ENCODE measurements at places on chromosomes 13 and 19.
A peak's percentile ranks its signal among the peaks of the same experiment; 100 is the strongest.

GRCh38 chr13:44365008-44365407, 8.6 kb upstream of the SERP2 start:
- peak; percentile 37 for DNase-seq

DNA sequence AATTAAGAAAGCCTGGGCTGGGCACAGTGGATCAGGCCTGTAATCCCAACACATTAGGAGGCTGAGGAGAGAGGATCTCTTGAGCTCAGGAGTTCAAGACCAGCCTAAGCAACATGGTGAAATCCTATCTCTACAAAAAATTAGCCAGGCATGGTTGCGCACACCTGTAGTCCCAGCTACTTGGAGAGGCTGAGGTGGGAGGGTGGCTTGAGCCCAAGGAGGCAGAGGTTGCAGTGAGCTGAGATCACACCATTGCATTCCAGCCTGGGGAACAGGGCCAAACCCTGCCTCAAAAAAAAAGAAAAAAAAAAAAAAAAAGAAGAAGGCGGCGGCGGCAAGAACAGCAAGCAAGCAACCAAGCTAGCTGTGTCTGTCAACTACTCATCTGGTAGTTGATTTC, 26.7 kb downstream of the TSC22D1 start:
- DNase-seq = peak; percentile 51

DNA sequence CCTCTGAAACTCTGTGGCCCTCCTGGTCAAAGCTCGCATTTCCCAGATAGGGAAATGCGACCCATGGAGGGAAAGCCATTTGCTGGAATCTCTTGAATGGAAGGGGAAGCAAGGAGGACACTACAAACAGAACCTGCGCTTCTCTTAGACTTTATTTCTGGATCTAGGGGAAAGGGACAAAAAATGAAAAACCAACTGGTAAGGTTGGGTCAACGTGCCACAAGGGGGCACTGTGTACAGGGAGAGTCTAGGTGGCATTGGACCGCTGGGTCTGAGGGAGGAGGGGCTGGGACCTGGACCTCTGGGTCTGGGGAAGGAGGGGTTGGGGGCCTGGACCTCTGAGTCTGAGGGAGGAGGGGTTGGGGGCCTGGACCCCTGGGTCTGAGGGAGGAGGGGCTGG, 5.0 kb downstream of the KLK4 start:
- DNase-seq = peak; percentile 71

- DNase-seq = no peak
Measured at GRCh38 chr19:21134934-21135366, 6.9 kb upstream of the ZNF431 start.

GRCh38 chr19:57363688-57364181, 384 bp downstream of the TRAPPC2B start:
- no peak for DNase-seq

GRCh38 chr13:52366291-52366690, 39.7 kb downstream of the THSD1 start:
- no peak for DNase-seq

DNA sequence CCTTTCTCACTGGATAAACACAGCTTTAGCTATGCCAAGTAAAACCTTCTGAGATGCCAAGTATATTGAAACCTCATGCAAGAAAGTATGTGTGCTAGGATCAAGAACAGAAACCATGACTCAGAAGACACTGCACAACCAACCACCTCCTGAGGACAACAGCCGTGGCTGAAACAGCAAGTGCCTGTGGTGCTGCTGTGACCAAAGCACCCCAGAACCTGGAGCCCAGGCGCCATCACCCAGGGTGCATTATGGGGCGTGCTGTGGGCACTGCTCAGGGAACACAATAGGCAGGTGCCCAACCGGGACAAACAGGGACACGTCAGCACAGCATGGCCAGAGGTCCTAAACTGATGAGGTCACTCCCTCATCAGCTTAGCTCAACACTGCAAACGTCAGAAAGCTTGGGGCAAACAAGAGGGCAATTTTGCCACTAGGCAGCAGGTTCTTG, 101.3 kb upstream of the SLC15A1 start:
- no peak for DNase-seq

GRCh38 chr13:53856573-53857195, 828.1 kb downstream of the OLFM4 start:
- no peak for DNase-seq

DNA sequence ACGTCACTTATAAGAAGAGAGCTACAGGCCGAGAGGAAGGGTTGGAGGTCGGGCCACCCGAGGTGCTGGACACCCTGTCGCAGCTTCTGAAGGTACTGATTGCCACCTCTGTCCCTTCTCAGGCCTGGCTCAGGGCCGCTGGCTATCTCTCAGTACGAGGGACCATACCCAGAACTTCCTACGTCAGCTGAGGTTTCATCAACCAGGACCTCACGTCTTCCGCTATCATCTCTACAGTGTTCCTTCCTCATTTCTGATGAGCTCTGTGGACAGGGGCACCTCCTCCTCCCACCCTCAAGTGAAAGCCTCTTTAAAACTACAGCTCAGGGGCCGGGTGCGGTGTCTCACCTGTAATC, 58.2 kb upstream of the USE1 start:
- DNase-seq = no peak

DNA sequence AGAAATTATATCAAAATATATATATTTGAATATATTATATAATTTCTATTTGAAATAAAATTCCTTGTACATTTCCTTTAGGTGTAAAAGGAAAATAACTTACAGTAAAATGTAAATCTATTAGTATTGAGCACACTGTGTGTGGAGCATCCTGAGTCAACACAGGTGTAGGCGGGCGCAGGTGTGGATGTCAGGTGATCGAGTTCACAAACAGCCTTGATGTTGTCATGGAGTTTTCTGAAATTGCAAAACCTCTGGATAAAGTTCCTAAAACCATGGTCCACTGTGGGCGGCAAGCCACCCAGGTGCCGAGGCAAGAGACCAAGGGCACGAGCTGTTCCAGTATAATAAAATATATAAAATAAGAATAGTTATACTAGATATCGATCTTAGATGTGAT, 27.7 kb upstream of the MCF2L start:
- no peak for DNase-seq

DNA sequence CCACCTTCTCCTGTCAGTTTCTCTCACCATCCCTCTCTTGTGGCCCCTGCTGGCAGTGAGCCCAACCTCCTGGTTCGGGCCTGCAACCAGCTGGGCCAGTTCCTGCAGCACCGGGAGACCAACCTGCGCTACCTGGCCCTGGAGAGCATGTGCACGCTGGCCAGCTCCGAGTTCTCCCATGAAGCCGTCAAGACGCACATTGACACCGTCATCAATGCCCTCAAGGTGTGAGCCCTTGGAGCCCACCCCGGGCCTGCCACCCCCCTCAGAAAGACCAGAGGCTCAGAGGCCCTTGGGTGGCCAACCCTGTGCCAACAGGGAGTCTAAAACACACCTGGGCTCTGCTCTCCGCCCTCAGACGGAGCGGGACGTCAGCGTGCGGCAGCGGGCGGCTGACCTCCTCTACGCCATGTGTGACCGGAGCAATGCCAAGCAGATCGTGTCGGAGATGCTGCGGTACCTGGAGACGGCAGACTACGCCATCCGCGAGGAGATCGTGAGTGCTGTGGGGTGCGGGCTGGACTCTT, 13.8 kb downstream of the FUZ start:
- DNase-seq = no peak

- no peak for DNase-seq
Measured at GRCh38 chr13:81133066-81133465, 792.1 kb upstream of the SPRY2 start.

- no peak for DNase-seq
Measured at GRCh38 chr13:67632590-67632989, 402.5 kb upstream of the PCDH9 start.

- DNase-seq = no peak
Measured at GRCh38 chr19:29675120-29675649, 9.9 kb downstream of the PLEKHF1 start.

- DNase-seq = peak; percentile 56
Measured at GRCh38 chr13:39119422-39119821, 81.2 kb downstream of the NHLRC3 start.

- DNase-seq = no peak
Measured at GRCh38 chr19:50358483-50359327, 6.7 kb downstream of the NAPSA start.

DNA sequence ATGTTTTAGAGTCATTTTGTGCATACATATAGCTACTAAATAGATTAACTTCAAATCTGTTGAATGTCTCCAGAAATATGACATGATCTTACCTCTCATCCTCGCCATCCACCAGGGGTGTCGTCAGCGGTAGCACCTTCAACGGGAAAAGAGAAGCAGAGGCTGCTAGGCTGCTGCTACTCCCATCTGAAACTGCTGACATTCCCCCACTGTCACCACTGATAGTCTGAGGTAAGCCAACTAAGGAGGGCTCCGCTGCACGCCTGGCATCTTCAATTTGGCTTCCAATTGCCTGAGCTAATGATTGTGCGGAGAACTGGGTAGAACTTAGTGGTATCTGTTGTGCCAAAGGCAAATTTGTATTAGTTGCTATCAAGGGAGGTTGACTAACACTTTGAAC, 3.1 kb downstream of the TSC22D1 start:
- DNase-seq = peak; percentile 59

DNA sequence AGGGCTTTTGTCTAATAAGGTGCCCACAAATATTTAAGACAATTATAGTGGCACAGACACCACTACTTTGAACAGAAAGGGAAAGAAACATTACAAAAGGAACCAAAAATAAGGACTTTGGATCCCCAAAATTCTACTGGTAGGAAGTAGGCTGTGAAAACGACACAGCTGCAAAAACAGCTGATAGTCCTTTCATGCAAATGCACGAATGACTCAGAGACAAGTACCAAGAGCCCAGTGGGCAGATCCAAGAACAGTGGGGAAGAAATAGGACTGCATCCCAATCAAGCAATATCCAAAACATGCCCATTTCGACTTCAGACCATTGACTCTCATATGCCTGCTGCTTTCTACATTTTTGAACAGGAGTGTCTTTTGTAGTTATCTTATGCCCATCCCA, 269.4 kb upstream of the NBEA start:
- DNase-seq = peak; percentile 6

- no peak for DNase-seq
Measured at GRCh38 chr13:76826527-76826926, 59.7 kb downstream of the KCTD12 start.

DNA sequence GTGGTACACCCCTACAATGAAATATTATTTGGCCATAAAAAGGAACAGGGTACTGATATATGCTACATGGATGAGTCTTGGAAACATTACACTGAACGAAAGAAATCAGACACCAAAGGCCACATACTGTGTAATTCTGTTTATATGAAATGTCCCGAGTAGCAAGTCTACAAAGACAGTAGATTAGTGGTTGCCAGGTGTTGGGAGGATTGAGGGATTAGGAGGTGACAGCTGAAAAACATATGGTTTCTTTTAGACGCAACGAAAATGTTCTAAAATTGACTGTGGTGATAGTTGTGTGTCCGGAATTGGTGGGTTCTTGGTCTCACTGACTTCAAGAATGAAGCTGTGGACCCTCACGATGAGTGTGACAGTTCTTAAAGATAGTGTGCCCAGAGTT, 35.1 kb downstream of the IL17D start:
- DNase-seq = no peak

DNA sequence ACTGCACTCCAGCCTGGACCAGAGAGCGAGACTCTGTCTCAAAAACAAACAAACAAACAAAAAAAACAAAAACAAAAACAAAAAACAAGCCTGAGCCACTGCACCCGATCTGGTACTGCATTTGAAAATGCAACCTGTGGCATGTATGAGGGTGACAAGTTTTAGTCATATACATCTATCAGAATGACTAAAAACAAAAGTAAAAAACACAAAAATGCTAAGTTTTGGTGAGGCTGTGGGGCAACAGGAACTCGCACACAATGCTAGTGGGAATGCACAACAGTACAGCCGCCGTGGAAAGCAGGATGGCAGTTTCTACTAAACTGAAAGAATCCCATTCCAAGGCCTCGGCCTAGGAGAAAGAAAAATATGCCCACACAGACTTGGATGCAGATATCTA, 7.8 kb downstream of the EBPL start:
- no peak for DNase-seq

DNA sequence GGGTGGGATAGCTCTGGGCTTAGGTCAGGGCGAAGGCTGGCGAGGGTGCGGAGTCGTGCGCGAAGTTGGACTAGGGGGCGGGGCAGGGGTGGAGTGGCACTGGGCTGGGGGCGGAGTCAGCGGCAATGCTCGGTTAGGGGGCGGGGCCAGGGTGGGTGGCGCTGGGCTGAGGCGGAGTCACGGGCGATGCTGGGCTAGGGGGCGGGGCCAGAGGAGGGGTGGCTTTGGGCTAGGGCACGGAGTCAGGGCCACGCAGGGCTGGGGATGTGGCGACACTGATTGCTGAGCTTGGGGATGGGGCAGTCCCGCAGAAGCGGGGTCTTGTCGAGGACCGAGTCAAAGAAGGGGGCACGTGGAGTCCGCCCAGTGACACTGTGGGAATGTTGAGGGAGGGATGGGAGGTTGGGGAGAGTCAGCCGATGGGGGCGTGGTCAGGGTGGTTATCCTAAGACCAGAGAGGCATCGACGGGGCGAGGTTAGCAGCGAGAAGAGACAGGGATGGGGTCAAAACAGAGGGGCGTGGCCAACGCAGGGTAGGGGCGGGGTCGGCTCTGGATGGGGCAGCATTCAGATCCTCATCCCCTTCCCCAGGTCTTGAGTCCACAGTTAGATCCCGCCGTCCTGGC, 8.7 kb downstream of the HOMER3 start:
- peak; percentile 96 for DNase-seq

DNA sequence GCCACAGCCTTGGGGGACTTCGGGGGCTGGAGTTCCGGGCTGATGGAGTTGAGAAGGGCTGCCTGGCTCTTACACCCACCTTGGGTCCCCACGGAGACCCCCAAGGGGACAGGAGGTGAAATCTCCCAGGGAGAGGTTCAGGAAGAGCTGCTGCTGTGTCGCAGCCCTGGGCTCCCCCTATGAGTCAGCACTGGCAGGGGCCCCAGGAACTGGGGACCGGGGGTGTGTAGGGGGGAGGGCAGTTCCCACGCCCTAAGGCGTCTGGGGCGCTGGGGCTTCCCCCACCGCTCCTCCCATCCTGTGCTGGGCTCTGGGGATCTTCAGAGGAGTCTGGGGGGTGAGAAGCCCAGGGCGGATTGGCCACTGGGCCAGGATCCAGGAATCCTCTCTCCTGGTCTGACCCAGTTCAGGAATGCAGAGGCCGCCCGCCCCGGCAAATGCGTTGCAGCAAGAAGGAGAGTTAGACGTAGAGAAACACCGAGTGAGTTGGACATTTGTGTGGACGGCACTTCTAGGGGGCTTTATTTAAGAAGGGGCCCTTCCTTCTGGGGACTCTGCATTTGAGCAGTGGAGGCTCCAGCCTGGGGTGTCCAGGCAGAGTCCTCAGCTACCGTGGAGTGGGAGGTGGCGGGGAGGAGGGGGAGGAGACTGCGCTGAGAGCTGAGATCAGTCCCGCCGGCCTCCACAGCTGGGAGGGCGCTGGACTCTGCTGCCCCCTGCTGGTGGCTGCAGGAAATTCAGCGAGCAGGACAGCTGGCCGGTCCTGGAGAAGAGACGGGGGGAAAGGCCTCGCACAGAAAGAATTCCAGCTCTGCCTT, 15.0 kb upstream of the NANOS3 start:
- DNase-seq = peak; percentile 93

- DNase-seq = no peak
Measured at GRCh38 chr13:111410232-111411021, 90.0 kb downstream of the TEX29 start.

Data from mesendoderm (in vitro differentiated cells).